Activated CD4-positive, alpha-beta memory T cell treated with anti-CD3 and anti-CD28 coated beads for 36 hours (primary cell): ENCODE measurements at places on chromosomes 12 and 14. TPM values are rescaled to one million over a fixed set of nuclear protein-coding genes. Genes with fewer than 3 reads are reported as not detected.

- peaks cover 3% of the 10 kb centered on the region for H3K4me1 ChIP-seq
- H3K27me3 ChIP-seq: peaks cover 38% of the 10 kb centered on the region
- no peak overlapping the region for H3K27ac ChIP-seq
- no peak for DNase-seq
- H3K36me3 ChIP-seq: no peaks in the 10 kb centered on the region
- no peak overlapping the region for H3K4me3 ChIP-seq
These were observed 8.4 kb downstream of the KRT3 start for GRCh38 chr12:52787324-52788191.

GRCh38 chr14:85142982-85143381 lies 387.0 kb upstream of the FLRT2 start:
- no peak overlapping the region for H3K4me3 ChIP-seq
- H3K36me3 ChIP-seq: no peaks in the 10 kb centered on the region
- H3K27me3 ChIP-seq: no peaks in the 10 kb centered on the region

- no peak overlapping the region for H3K4me3 ChIP-seq
- DNase-seq: no peak
- H3K36me3 ChIP-seq: no peaks in the 10 kb centered on the region
- peaks cover 40% of the 10 kb centered on the region for H3K4me1 ChIP-seq
These were observed 73.5 kb downstream of the ARF6 start for GRCh38 chr14:49966304-49966809.

- H3K4me1 ChIP-seq: no peaks in the 10 kb centered on the region
- no peaks in the 10 kb centered on the region for H3K27me3 ChIP-seq
- no peaks in the 10 kb centered on the region for H3K36me3 ChIP-seq
- DNase-seq: no peak
- no peak overlapping the region for H3K27ac ChIP-seq
- no peak overlapping the region for H3K4me3 ChIP-seq
These were observed 396.9 kb downstream of the LRIG3 start for GRCh38 chr12:58523360-58523759.

- peaks cover 20% of the 10 kb centered on the region for H3K36me3 ChIP-seq
- H3K4me3 ChIP-seq: no peak overlapping the region
- no peaks in the 10 kb centered on the region for H3K27me3 ChIP-seq
- peaks cover 71% of the 10 kb centered on the region for H3K4me1 ChIP-seq
- peak overlapping the region; percentile 18 for H3K27ac ChIP-seq
These were observed 42.1 kb downstream of the ELK3 start for GRCh38 chr12:96236221-96236822.

DNA sequence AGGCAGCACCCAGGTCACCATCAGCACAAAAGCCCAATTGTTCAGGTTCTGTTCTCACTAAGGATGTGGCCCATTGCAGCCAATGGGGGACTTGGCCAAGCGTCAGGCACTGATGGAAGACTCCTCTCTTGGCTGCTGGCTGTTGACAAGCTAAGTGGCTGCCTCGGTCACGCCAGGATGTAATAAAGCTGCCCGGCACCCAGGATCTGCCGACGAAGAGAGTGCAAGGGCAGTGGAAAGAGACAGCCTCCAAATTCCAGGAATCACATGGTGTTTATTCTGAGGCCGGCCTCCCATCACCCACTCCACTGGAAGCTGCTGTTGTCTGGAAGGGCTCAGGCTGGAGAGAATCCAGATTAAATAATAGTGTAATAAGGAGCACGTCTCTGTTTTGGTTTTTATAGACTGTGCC lies 451.8 kb upstream of the TBX3 start:
- H3K27ac ChIP-seq: no peak overlapping the region
- H3K27me3 ChIP-seq: no peaks in the 10 kb centered on the region
- H3K4me1 ChIP-seq: no peaks in the 10 kb centered on the region
- no peak for DNase-seq
- no peak overlapping the region for H3K4me3 ChIP-seq

GRCh38 chr12:104577581-104577981 lies 120.8 kb downstream of the CHST11 start:
- peaks cover 67% of the 10 kb centered on the region for H3K4me1 ChIP-seq
- no peak overlapping the region for H3K4me3 ChIP-seq
- H3K27ac ChIP-seq: peak overlapping the region; percentile 34
- H3K36me3 ChIP-seq: peaks cover 7% of the 10 kb centered on the region

DNA sequence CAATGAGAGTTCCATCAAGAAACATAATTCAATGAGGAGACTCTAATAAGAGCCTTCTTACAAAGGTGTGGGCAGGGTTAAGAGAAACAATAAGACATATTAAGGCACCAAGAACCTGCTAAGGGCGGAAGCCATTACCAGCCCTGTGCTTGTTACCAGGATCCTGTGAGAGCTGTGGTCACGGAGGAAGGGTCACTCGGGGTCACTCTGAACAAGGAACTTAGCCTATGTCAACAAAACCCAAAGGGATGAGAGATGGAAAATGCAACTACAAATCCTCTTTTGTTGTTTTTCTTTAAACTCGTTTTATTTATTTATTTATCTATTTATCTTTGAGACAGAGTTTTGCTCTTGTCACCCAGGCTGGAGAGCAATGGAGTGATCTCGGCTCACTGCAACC lies 460.4 kb upstream of the CCDC196 start:
- no peaks in the 10 kb centered on the region for H3K4me1 ChIP-seq
- no peaks in the 10 kb centered on the region for H3K27me3 ChIP-seq
- no peak overlapping the region for H3K4me3 ChIP-seq
- H3K27ac ChIP-seq: no peak overlapping the region
- peaks cover 3% of the 10 kb centered on the region for H3K36me3 ChIP-seq

DNA sequence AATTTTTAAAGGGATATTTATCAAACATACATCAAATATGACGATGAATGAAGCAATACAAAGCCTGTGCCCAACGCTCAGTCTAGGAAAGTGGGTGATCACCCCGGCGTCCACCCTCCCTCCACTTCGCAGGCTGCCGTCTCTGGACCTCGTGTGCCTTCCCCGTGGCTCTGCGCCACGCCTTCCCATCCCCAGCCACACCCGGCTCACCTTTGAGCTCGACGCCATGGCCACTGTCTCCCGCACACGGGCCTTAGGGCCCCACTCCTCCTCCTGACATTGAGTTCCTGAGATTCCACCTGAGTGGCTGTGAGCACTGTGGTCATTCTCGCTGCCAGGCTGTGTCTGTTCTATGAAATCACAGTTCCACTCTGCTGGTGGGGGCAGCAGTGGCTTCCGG lies 56.7 kb downstream of the GALNT9 start:
- H3K4me1 ChIP-seq: no peaks in the 10 kb centered on the region
- H3K27me3 ChIP-seq: peaks cover 22% of the 10 kb centered on the region
- no peak for DNase-seq
- H3K4me3 ChIP-seq: no peak overlapping the region
- H3K36me3 ChIP-seq: no peaks in the 10 kb centered on the region
- no peak overlapping the region for H3K27ac ChIP-seq

Gene STAC3
- 1.9 TPM for total RNA-seq

DNA sequence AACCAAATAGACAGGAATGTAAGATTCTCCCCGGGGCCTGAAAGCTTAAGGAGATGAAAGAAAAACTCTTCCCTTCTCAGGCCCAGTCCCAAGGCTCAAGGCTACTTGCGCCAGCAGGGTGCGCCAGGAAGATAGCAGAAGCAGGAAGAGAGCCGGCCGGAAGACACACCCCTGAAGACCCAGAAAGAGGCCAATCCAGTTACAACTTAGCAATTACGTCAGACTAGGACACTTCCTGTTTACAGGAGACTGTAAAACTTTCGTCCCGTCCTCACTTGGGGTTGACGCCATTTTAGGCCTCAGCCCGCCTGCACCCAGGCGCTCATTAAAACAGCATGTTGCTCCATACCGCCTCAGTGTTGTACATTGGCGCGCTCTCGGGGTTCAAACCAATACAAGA lies 9.4 kb downstream of the COX16 start:
- no peak overlapping the region for H3K27ac ChIP-seq
- H3K4me1 ChIP-seq: peaks cover 6% of the 10 kb centered on the region
- no peaks in the 10 kb centered on the region for H3K27me3 ChIP-seq
- DNase-seq: no peak

- DNase-seq: peak; percentile 62
- peak overlapping the region; percentile 81 for H3K4me3 ChIP-seq
- peaks cover 12% of the 10 kb centered on the region for H3K4me1 ChIP-seq
- no peaks in the 10 kb centered on the region for H3K36me3 ChIP-seq
- no peak overlapping the region for H3K27ac ChIP-seq
These were observed 18.4 kb downstream of the OLR1 start for GRCh38 chr12:10153271-10154144.

GRCh38 chr12:93497456-93497855 lies 30.1 kb downstream of the MRPL42 start:
- no peak overlapping the region for H3K4me3 ChIP-seq
- peaks cover 13% of the 10 kb centered on the region for H3K4me1 ChIP-seq
- H3K36me3 ChIP-seq: peaks cover 6% of the 10 kb centered on the region

Gene GPR84
- 2.4 TPM for total RNA-seq

Gene CNOT2
- total RNA-seq: 58.5 TPM

- H3K27ac ChIP-seq: no peak overlapping the region
- DNase-seq: no peak
- H3K4me3 ChIP-seq: no peak overlapping the region
- no peaks in the 10 kb centered on the region for H3K36me3 ChIP-seq
These were observed 424.4 kb downstream of the DAD1 start for GRCh38 chr14:22164616-22165015.
